ENCODE measurements at places on chromosomes 7 and 10.

DNA sequence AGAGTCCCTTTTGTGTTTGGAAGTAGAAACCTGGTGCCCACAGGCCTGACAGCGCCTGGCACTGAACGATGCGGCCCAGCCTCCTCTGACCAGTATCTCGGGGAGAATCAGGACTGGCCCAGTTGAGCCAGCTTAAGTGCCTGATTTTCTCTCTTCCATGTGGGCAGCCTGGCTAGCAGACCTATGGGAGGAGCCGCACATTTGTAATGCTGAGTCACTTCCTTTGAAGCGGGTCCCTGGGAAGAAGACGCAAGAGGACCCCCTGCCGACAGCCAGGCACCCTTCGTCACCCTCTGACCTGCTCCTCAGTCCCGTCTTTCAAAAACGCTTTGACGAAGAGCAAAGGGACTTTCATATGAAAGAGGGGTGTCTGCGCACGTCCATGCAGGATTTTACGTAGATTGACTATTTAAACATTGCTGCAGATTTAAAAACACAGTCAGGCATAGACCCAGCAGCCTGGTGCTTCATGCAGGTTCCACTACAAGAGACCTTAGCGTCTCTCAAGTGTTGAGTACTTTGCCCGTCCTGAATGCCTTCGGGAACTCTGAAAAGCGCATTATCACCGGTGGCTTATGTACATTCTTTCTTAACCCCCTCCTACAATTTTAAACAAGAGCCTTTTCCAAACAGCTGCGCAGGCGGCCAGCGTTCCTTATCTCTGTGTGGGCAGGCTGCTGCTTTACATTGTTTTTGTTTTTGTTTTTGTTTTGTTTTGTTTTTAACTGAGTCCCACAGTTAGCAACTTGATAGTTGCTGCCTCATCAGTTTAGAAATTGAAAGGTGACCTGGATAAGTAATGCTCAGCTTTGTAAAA lies 36.5 kb upstream of the AP5Z1 start:
- peak; percentile 75 for DNase-seq

- DNase-seq: no peak
These were observed 120.9 kb upstream of the TMEM106B start for GRCh38 chr7:12089951-12090756.

DNA sequence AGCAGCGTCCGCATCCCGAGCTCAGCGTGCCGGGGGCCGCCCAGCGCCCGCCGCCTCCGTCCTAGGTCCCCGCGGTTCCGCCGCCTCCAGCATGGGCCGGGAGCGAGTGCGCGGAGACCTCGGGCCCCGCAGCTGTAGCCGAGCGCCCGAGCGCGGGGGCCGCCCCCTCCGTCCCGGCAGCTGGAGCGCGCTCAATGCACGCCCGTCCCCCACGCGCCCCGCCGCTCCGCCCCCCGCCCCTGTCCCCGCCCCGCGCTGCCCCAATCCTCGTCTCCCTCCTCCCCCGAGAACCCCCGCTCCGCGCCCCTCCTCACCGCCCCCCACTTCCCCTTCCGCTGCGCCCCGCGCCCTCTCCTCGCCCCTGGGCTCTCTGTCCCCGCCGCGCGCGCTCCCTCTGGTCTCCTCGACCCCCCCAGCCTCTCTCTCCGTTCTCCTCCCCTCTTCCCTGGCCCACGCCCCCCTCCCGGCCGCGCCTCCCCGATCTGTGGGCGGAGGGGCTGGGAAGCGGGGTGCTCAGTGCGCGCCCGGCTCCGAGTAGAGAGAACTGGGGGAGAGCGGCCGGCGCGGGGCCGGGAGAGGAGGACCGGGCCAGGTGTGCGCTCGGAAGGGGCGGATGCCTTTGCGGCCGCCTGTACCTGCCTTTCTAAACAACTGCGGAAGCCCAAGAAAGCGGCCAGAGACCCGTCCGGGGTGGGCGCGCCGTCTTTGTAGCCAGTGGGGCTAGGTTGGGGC lies at the start of gene VIPR2:
Gene VIPR2, minus strand, starts transcription at position 110 of the 732 bp plus-strand sequence. Its CDS starts 96 bp downstream, at position 14.
- DNase-seq: no peak

DNA sequence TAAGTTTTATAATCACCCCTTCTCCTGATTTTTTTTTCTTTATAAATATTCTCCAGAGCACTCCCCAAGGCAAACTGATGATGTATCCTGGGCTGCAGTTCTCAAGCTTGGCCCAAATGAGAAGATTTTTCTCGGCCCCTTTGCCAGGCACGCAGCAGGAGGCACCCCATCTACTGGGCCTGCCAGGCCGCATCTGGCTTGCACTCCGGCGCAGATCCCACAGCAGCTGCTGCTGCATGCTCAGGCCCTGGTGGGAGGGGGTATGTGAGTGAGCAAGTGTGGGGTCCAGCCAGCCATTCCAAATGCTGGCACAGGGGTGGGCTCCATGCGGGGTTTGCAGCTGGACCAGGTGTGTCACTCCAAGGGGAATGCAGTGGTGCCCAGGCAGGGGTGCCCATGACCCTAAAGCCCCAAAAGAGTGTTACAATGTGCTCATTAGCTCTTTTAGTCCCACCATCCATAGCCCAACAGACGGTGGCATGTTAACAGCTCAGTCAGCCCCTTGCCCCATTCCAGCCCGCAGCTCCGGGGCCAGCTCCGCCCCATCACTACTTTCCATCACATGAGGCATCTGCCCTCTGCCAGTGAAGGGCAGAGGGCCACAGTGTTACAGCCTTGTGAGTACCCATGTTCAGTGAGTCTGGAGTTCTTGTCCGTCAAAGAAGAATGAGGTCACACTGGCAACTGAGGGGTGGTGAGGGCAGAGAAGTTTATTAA lies 25.9 kb downstream of the OAT start:
- no peak for DNase-seq

DNA sequence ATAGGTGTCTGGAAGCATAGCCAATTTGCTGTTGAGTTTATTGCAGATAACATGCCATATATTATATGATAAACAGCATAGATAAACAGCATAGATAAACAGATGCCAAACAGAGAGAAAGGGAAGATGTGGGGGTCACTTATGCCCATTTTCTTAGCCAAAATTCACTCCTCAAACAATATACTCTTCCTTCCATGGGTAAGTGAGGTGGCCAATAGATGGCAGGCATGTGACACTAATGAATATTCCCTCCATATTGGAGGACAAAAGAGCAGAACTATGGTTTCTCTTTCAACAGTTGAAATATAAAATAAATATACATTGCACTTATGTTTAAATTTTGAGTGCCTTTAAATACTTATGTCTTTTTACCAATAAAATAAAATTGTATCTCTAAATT lies 1212.8 kb downstream of the REEP3 start:
- peak; percentile 9 for DNase-seq

- DNase-seq: no peak
These were observed 168.7 kb downstream of the GALNT17 start for GRCh38 chr7:71300603-71301002.

GRCh38 chr10:24012249-24012803 lies 196.6 kb upstream of the KIAA1217 start:
- DNase-seq: no peak

GRCh38 chr10:113493195-113493594 lies 59.7 kb upstream of the HABP2 start:
- no peak for DNase-seq

DNA sequence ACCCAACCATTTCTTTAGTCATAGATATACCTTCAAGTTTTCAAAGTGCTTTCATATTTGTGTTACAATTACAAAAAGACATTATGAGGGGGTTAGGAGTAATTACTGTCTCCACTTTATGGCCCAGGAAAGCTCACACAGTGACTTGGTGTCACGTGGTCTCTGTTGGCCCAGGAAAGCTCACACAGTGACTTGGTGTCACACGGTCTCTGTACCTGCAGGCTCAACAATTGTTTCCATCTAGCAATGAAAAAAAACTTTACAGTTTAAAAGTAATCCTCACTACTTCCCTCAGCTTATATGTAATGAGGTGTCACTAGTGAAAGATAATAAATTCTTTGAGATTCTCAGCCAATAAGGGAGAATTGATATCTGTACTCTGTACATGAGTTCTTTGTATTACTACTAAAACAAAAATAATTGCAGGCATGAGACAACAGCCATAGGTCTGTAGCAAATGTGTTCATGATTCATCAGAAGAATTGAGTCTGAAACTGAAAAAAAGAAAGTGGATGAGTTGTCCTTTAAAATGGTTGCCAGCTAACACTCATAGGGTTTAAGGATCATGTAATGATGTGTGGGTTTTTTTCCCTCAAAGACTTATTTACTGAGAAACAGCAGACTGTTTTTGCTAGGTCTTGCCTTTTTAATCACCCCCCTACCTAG lies 10.9 kb downstream of the OGDH start:
- DNase-seq: no peak

DNA sequence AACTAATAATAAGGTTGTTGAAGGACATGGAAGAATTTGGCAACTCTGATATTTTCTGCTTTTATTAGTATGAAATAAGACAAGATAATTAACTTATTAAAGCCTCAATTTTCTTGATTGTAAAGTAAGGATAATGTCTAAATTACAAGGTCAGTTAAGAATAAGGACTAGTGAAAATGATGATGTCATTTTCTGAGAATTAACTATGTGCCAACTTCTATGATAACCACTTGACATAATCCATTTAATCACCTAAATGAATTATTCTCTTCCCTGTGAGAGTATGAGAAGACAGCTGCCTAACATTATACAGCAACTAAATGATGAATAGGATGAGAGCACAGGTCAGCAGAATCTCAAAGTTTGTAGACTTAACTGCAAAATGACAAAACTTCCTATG lies 1153.4 kb upstream of the POT1 start:
- DNase-seq: no peak

DNA sequence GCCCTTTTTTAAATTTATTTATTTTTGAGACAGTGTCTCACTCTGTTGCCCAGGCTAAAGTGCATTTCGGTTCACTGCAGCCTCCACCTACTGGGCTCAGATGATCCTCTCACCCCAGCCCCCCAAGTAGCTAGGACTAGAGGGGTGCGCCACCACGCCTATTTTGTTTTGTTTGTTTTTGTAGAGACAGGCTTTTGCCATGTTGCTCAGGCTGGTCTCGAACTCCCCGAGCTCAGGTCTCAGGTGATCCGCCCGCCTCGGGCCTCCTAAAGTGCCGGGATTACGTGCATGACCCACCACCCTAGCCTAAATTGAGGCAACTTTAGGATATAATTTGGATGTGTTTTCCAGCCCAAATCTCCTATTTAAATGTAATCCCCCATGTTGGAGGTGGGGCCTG lies 805 bp downstream of the ZNF736 start:
- no peak for DNase-seq

DNA sequence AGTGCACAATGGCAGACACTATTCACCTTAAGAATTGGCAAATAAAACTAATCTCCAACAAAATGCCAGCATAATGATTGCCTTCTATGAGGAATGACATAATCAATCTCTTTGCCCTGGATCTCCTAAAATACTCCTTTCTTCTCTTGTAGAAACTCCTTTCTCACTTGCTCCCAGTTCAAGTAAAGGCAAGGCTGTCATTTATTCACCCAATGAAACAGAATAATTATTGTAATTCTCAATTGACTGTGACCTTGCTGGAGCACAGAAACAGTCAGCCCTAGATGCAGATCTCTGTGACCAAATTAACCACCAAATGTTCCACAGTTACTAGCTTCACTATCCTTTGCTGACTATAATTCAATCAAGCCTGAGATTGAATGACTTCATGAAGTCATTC lies 99.3 kb downstream of the SEMA3C start:
- DNase-seq: no peak

DNA sequence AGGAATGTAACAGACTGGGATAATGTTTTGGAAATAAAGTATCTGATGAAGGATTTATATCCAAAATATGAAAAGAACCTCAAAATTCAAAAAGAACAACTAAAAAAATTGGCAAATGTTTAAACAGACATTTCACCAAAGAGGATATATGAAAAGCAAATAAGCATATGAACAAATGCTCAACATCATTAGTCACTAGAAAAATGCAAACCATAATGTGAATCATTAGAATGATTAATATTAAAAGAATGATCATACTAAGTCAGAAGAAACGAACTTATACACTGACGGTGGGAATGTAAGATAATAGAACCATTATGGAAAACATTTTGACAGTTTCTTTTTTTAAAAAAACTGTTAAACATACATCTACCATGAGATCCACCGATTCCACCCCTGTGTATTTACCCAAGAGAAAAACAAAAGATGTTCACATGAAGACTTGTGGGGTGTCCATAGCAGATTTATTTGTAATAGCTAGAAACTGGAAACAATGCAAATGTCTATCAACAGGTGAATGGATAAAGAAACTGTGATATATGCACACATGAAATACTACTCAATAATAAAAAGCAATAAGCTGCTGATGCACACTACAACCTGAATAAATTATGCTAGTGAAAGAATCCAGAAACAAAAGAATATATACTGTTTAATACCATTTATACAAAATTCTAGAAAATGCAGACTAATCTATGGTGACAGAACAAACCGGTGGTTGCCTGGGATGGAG lies 35.7 kb downstream of the PRKG1 start:
- no peak for DNase-seq

- DNase-seq: no peak
These were observed 234.2 kb downstream of the CRPPA start for GRCh38 chr7:16187131-16187530.

- DNase-seq: no peak
These were observed 29.9 kb upstream of the HBP1 start for GRCh38 chr7:107138696-107139420.

- DNase-seq: no peak
These were observed 4.1 kb downstream of the NHLRC2 start for GRCh38 chr10:113858541-113858940.

DNA sequence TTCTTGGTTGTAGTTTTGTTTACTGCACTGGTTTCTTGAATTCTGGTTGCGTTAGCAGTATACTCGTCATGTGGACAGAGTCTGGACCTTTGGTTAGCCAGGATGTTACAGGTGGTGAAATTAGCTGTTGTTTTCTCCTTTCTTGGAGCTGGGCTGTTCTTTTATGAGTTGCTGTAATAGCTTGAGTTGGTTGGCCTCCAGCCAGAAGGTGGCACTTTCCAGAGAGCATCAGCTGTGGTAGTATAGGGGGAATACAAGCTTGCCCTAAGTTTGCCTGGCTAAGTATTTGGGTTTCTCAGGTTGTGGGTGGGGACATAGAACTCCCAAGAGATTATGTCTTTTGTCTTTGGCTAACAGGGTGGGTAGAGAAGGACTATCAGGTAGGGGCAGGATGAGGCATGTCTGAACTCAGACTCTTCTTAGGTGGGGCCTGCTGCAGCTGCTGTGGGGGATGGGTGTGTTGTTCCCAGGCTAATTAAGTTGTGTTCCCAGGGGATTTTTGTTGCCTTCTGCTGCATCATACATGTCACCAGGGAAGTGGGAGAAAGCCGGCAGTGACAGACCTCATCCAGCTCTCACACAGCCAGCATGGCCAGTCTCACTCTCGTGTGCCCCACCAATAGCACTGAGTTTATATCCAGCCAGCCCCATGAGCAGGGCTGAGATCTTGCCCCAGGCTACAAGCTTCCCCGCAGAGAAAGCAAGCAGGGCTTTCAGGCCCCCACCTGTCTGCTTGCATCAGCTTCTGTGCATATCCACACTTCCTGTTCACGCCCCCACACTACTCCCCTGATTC lies 246.7 kb upstream of the TPK1 start:
- DNase-seq: no peak
